Body of pancreas (tissue), 4 donors: ENCODE measurements at places on chromosomes 12 and 14.

DNA sequence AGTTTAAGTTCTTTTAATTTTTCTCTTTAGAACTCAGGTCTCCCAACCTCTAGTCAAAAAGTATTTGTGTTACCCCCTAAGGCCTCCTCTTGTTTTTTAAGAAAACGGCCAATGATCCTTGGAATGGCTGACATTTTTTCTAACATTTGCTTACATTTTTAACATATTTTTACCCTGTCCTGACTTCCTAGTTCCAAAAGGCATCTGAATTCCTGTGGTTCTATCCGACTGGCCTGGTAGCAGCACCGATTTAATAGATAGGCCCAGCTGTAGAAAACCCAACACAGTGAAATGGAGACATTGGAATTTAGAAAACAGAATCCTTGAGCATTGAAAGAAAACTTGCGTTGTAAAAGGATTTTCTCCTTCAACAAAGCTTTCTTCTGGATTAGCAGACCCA lies 134.7 kb upstream of the GSC start:
- DNase-seq, result no peak

- no peak for DNase-seq
Observed at GRCh38 chr12:23816394-23816851, 133.0 kb downstream of the SOX5 start.

DNA sequence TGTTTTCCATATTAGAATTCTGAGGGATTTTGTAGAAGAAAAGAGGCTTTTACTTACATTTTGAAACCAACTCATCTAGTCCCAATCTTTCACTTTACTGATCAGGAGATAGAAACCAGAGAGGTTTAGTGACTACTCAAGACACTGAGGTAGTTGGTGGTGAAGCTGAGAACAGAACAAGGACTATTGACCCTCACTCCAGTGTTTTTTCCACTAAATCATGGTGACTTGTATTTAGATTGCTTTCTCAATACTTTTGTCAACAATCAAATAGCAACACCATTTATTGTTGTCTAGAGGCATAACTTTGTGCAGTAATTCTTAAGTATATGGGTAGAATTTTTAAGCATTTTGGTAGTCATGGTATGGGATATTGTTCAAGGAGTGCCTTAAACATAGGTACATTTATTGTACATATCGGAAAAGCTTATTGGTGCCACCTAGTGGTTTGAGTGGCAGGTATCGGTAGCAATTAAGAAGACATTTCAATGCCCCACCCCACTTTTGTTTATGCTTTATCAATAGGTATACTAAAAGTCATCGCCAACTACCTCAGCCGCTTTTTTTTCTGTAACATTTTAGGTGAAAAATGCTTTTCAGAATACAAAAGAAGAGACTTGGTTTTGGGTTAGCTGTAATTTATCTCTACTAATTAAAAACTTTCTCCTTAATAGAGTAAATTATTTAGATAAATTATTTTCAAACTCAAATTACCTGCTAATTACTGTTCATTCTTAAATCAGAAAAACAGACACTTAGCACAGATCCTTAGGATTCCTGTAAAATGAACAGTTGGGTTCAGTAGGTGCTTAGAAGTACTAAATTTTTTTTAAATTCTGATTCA lies 47.3 kb upstream of the PAWR start:
- DNase-seq, result peak; percentile 64

GRCh38 chr12:102300824-102301461 lies 103.3 kb upstream of the PMCH start:
- peak; percentile 44 for DNase-seq

DNA sequence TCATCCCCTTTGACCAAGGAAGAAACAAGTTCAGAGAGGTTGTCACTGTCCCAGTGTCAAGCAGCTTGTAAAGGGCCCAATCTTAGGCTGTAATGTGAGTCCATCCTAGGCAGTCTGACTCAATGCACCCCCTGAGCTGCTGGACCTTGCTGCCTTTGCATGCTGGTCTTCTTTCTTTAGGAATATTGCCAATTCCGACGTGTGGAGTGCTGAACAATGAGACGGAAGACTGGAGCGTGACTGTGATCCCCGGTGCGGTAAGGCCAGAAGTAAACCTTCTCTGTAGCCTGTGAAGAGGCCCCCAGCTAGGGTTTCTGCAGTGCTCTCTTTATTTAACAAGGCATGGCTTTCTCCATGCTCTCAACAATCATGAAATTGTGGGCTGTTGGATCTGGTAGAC lies 963 bp downstream of the TCTN2 start:
- DNase-seq, result no peak

DNA sequence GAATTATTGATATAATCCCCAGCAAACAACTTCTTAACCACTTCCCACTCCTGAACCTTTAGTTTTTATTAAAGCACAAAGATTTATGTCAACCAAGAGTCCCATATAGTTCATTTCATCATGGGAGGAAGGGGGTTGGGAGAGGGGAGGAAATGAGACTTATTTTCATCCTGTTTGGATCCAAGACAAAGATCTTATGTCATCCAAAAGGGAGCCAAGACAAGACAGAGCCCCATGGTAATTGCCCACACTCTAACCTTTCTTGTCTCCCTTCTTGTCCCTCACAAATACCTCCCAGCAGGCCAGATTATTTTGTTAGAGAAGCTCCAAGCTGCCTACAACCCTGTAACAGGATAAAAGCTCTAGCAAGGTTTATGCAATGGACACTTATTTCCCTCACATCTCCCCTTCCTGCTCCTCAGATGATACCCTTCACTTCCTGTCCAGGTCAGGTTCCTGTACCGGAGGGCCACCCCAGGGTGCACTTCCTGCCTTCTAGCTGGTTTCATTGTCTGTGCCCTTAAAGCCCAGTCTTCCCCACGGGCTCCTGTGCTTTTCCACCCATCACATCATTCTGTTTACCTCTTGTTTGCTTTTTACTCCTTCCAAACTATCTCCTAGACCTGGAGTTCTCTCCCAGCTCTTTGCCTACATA lies 123.7 kb upstream of the MDM1 start:
- DNase-seq, result no peak

DNA sequence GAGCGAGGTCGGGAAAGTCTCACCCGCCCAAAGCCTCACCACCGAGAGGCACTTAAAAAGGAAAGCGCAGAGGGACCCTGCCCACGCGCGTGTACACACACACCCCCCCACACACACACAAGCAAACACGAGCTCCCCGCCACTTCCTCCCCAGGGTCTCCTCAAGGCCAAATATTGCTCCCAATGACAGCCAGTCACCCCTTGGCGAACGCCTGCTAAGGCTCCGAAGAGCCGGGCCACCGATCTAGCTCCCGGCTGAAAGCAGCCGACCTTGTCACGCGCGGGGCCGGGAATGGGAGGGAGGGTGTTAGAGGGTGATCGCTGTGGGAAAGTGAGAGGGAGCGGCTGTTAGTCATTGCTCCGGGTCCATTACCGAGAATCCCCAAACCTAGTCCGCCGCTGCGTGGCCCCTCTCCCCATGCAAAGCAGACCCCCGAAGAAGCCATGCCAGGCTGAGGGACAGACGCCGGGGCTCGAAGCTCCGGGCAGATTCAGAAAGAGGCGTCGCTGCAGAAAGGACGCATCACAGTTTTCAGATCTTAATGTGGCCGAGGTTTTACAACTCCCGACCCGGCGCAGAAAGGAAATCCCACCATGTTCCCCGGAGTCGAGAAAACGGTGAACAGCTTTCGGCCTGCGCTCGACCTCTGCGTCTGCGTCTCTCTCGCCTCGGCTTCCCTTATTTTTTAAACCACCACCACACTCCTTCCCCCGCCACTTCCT lies 2.6 kb downstream of the BMP4 start:
- peak; percentile 39 for DNase-seq

DNA sequence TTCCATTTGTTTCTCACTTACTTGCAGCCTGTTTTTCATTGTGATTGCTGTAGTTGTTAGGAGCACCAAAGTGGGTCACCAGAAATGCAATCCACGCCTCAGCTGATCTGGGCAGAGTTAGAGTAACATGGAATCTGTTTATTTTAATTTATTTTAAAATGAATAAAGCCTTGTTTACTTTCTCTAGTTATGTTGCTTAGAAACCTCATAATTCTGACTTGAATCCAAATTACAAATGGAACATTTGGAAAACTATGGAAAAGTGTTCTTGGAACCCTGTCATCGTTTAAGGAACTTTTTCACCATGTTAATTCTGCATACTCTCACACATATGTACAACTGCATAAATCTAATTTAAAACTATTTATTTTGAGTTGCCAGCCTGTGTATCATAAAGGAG lies 92.2 kb upstream of the DAAM1 start:
- DNase-seq, result no peak

- DNase-seq, result no peak
Observed at GRCh38 chr14:65772466-65772865, 359.9 kb downstream of the FUT8 start.

DNA sequence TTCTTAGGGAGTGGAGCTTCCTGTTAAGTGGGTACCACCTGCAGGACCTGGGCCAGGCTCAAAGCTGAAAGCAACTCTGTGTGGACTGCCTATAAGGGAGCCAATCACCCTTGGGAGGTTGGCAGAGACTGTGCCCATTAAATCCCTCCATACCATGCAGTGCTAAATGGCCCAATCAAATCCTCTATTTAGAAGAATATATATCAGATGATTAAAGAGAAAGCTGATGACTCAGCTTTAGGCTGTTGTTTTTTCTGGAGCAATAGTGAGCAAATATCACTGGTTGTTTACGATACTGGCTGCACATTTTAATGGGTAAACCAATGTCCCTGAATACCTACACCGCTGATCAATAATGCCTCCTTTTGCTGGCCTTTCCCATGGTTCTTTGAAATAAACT lies 101.3 kb downstream of the TMX1 start:
- no peak for DNase-seq

- DNase-seq, result no peak
Observed at GRCh38 chr14:28673056-28673455, 93.5 kb upstream of the FOXG1 start.

- DNase-seq, result no peak
Observed at GRCh38 chr12:64951944-64952343, 127.5 kb downstream of the TBC1D30 start.

GRCh38 chr14:43249591-43249990 lies 1257.5 kb downstream of the FSCB start:
- DNase-seq, result no peak

GRCh38 chr12:66804563-66804974 lies 125.7 kb upstream of the GRIP1 start:
- no peak for DNase-seq

- DNase-seq, result no peak
Observed at GRCh38 chr12:129213551-129213950, 360.3 kb downstream of the GLT1D1 start.

DNA sequence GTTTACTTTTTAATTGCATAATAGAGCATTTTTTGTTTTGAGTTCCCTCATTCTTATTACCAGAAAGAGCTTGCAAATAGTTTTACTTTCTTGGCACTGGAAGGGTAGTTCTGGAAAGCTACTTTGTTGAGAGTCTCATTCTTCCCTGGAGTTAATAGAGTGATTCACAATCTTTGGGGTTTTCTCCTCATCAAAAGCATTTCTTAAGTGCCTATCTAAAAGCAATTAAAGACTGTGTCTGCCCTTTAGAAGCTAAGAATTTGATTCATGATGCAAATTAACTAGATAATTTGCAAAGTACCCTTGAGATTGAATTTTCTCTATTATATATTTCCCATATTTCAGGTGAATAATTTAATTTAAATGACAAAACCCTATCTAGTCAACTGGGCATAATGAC lies 8.1 kb upstream of the BMAL2 start:
- DNase-seq, result no peak

DNA sequence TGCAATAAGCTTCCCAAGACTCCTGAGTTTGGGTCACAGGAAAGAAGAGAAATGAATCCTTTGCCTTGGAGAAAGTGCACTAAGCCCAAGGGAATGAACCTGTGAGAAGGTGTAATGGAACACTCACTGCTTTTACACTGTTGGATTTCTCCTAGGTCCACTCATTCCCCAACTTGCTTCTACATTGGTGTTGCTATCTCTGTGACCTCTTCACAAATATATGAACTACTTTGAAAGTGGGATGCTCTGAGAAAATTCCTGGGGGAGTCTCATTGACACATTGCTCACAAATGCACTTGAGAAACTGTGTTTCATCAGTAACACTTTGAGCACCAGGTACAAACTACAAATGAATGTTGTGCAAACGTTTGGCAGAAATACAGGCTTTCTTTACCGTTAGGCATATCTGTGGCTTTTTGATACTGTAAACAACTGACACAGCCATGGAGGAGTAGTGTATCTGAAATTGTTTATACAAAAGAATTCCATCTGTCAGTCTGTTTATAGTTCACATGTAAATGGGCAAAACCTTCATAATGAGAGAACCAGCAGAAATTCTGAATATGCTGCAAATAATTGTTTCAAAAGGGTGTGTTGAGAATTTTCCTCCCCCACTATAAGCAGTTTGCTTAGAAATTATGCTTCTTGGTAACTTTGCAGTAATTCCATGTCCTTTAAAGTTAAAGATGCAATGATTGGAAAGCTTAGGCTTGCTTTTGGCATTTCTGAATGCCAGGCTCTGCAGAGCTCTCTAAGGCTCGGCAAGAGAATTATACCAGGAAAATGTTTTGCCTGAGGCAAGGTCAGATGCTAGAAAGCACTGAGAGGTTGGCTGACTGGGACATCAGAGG lies 348.5 kb upstream of the DDHD1 start:
- no peak for DNase-seq

DNA sequence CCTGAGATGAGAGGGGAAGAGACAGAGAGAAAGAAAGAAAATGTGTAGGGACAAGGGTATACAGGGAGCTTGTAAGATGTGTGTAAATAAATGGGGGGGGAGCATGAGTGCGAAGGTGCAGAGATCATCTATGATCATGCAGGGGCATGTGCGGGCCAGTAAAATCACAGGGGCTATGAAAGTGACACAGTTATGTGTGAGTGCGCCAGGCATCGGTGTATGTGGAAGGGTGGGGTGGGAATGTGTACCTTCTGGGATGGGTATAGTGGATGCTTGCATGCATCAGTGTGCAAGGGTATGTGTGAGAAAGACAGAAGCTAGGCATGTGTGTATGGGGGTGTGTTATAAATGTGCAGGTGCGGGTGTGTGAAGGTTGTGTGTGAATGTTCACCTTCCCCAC lies 18.4 kb upstream of the KRT78 start:
- no peak for DNase-seq

- no peak for DNase-seq
Observed at GRCh38 chr12:45988264-45988663, 2.1 kb downstream of the SCAF11 start.

DNA sequence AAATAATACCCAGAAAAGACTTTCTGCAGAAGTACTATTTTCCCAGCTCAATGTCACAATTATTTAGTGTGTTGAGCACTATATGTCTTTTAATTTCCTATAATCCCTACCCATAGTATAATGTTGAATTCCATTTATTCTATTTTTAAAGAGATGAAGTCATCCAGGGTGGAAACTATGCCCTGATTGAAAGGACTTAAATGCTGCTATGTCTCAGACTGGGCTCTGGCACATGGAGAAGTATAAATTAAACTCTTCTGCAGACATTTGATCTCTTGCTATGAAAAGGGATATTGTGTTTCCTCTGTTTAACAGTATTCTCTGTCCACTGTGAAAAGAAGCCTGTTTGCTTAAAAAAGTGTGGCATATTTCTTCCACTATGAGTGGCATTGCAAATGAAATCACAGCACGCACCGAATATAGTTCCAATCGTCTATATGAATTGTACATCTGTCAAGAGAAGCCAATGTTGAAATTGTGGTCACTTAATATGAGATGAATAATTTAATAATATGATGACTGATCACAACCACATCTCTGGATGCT lies 192.3 kb downstream of the BCAT1 start:
- DNase-seq, result no peak

GRCh38 chr12:54475537-54475936 lies 2.1 kb upstream of the GTSF1 start:
- no peak for DNase-seq

GRCh38 chr12:55927588-55928502 lies at the start of gene PYM1:
Gene PYM1, minus strand, starts transcription at chr12:55927894. Its CDS starts 133 bp downstream, at chr12:55927761.
- peak; percentile 92 for DNase-seq
